ENCODE measurements at places on chromosomes 6 and 20.
A peak's percentile ranks its signal among the peaks of the same experiment; 100 is the strongest.

DNA sequence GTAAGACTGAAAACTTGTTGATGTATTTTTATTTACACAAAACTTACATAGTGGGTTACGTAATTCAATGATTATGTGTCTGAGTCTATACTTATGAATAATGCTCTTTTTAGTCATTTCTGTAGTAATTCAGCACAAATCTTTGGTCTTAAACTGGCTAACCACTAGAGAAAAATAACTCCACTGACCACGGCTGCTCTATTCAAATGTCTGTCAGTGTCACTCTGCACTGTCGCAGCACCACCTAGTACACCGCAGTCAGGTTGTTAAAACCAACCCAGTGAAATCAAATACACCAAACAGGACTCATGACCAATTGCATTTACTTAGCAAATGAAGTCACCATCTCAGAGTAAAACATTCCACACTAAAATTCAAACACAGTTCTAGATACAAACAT is 93.5 kb upstream of the CCDC28A start:
- no peak for DNase-seq

DNA sequence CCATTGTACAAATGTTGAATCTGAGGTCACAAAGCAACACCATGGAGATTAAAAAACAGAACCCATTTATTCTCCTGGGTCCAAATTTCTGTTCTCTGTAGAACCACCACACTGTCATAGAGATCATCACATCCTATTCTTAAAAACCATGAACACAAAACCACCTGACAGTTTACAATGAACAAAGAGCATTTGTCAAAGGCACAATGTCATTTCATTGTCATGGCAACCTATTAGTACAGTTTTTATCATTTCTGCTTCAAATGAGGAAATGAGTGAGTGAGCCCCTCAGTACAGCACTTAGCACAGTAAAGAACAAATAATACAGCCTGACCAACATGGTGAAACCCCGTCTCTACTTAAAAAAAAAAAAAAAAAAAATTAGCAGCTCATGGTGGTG is 23.1 kb upstream of the LAMP5 start:
- no peak for DNase-seq

GRCh38 chr6:101302593-101302992 is 90.9 kb upstream of the GRIK2 start:
- DNase-seq = no peak

- DNase-seq = peak; percentile 74
Measured at GRCh38 chr20:62791301-62792181, 4.7 kb upstream of the MRGBP start.
